MG63 (cell line): ENCODE measurements at places on chromosomes 12 and 14. TPM values are rescaled to one million over a fixed set of nuclear protein-coding genes. Genes with fewer than 3 reads are reported as not detected.

DNA sequence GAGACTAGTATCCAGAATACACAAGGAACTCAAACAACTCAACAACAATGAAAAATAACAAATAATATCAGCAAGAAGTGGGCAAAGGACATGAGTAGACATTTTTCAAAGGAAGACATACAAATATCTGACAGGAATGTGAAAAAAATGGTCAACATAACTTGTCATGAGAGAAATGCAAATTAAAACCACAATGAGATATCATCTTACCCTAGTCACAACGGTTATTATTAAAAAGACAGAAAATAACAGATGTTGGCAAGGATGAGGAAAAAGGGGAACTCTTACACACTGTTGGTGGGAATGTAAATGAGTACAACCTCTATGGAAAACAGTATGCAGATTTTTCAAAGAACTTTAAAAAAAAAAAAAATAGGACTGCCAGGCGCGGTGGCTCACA lies 20.4 kb downstream of the VWF start:
- no peak for DNase-seq

DNA sequence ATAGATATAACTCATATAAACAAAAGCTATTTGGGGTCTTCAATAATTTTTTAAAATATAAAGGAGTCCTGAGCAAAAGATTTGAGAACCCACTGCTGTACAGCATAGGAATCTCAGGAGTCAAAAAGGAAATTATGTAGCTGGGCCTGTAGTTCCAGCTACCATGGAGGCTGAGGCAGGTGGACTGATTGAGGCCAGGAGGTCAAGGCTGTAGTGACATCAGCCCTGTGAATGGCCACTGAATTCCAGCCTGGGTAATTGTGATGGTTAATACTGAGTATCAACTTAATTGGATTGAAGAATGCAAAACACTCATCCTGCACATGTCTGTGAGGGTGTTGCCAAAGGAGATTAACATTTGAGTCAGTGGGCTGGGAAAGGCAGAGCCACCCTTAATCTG lies 10.5 kb downstream of the CERS5 start:
- DNase-seq = no peak

DNA sequence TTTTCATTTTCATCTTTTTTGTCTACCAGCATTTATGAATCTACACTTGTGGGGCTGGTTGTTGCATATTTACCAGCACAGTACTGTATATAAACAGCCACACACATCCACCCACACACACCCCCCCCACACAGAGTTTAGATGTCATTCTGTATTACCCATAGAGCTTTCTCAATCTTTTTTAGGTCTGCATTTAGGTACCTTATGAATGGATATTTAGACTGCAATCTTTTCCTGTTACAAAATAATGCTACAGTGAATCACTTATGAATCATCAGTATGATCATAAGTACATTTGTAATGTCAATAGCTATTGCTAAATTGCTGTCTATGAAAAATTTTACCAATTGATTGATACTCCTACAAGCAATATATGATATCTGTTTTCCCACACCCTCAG lies 67.3 kb upstream of the STK38L start:
- peak; percentile 45 for DNase-seq

- no peak for DNase-seq
These were observed 95.4 kb upstream of the SFSWAP start for GRCh38 chr12:131615326-131616042.

DNA sequence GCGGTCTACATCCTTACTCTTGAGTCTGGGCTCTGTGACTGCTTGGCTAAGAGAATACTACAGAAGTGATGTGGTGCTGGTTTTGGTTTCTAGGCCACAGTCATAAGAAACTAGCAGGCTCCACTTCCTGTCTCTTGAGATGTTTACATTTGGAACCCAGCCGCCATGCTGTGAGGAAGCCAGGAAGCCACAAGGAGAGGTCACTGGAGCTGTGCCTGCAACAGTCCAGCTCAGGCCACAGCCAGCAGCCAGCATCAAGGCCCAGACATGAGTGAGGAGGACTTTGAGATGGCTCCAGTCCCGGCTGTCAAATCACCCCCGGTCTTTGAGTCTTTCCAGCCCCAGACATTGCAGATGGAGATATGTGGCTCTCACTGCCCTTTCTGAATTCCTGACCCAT lies 12.9 kb upstream of the FAM181A start:
- peak; percentile 32 for DNase-seq

- DNase-seq = no peak
These were observed 26.6 kb downstream of the ASCL4 start for GRCh38 chr12:107801150-107801549.

DNA sequence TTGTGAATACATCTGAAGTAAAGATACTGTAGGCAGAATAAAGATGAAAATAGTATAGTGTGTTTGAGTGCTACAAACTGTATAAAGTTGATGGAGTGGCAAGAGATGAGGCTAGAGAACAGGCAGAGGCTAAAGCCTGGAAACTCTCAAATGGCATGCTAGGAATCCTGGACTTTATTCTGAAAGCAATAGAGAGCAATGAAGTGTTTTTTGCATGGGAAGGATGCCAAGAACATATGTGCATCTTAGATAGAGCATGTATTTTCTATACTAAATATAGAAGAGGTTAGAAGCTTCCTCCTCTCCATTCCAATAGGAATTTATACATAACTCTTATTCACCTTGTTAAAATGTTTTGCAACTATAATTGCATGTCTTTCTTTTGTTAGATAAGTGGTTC lies 86.3 kb upstream of the TMTC2 start:
- DNase-seq = no peak

Gene NGB
- not detected in 2 replicates for total RNA-seq

Gene IRAK4
- total RNA-seq = 13.6 and 25.9 TPM in 2 replicates

Gene TOMM20L
- total RNA-seq = not detected in 2 replicates

GRCh38 chr12:92290886-92291285 lies 145.2 kb upstream of the BTG1 start:
- DNase-seq = no peak

Gene TMEM116
- total RNA-seq = 6.7 and 8.2 TPM in 2 replicates

Gene PSMA6
- 302 and 372 TPM in 2 replicates for total RNA-seq

Gene DNAJC22
- total RNA-seq = 3.1 and 6.5 TPM in 2 replicates

DNA sequence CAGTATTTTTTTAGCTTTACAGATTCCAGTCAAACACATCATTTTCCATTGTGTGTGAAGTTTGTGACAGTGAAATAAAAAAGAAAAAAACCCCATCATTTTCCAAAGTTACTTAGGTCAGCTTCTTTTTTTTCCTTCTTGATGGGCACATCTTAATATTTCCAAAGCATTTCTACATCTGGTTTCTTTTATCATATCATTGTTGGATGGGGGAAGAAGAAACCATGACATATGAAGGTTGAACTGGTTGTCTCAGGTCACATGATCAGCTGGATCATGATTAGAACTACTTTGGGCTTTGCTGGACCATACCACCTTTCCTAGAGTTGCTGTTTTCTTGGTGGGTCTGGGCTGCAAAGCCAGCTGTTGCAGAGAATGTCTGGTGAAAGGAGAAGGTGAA lies 59.8 kb downstream of the FOS start:
- DNase-seq = no peak

- no peak for DNase-seq
These were observed 12.1 kb downstream of the TRAF3 start for GRCh38 chr14:102789349-102789748.

DNA sequence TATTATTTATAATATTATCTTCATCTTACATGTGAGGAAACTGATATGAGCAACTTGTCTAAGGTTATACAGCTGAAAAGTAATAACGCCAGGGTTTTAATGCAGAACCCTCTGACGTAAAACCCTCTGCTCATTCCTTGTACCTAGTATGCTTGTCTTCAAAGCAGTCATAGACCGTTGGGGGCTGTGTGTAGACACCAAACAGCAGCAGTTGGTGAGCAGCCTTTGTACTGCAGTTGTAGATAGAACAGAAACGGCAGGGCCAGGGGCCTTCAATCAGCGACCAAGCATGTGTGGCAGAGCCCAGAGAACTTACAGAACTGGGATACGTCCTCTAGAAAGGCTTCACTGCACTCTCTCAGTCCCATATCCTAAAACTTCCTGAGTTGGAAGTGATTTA lies 28.1 kb downstream of the EVL start:
- DNase-seq = no peak

DNA sequence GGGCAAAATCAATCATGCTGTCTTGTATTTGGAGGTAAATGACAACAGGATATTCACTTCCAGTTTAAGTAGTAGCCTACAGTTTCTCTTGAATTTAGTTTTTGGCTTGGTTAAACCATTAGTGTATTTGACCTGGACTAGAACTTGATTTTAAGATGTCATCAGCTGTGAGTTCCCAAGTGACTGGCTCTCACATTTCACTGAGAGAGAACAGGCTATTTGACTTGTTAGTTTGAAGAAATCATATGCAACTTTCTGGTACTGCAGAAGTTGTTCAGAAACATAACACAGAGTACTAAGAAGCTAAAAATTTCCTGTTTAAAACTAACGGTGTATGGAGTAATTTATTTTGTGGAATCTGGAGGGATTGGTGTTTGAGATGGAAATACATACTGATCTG lies 22.3 kb downstream of the MNAT1 start:
- DNase-seq = no peak

DNA sequence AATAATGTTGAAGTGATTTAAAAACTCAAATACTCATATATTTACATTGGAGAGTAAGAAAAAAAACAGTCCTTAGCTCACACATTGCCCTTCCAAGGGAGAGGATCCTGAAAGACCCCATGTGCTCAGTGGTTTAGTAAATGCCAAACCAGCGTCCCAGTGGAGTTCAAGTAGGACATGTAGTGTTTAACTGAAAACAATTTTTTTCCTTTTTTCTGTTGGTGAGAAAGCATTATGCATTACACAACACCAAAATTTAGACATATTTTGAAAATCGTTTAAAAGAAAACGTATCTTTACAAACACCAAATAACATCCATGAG lies 33.6 kb downstream of the UBR7 start:
- DNase-seq = no peak

DNA sequence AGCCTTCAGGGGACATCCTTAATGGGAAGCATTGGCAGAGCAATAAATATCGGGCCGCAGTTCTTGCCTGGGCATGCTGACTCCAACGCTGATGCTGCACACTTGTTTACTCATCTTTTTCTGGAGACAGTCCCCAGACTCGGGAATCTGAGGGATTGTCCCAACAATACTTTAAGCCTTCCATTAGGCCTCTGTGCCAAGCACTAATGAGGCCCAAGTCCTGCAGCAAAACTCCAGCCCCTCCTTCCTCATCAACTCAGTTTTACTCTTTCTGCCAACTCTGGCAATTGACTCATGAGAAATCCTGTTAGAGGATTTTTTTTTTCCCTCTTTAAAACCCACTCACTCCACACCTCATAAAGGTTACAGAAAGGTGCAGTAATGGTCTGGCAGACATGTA lies 233.4 kb upstream of the PELI2 start:
- DNase-seq = peak; percentile 58

- DNase-seq = no peak
These were observed 78.5 kb downstream of the ST8SIA1 start for GRCh38 chr12:22256041-22256441.

Gene KLRB1
- total RNA-seq = not detected in 2 replicates

Gene HOTAIR
- total RNA-seq = 4.2 and 4.5 TPM in 2 replicates

Gene NTS
- not detected in 2 replicates for total RNA-seq

Gene RDH12
- total RNA-seq = 0.07 and 0.20 TPM in 2 replicates

DNA sequence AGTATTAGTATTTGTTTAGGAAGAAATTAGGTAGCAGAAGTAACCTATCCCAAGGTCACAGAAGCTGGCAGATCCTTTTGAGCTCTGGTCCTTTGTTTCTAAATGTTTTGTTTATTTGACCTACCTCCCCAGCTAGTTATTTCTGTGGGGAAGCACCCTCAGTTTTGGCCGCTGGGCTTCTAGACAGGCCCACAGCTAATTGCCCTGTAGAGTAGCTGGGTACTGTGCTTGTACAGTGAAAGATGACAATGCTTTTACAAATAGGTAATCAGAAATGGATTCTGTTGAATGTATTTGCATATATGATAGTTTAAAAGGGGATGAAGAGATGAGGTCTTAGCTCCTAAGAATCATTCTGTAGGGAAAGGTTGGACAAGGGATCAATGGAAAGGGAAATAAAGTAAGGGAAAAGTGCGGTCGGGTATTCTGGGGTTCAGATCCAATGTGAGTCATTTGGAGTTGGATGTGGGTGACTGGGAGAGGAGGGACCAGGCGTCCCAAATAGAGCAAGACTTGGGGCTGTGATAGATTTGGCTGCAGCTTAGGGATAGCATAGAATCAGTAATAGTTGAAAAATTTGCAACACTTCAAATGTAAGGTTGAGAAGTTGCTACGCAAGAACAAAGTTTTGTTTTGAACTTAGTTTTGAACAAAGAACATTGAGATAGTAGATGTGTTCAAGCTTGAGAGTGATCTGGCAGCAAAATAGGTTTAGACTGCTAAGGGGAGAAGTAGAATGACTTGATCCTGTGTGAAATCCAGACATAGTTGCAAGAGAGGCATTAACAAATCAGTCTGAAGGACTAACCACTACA lies 3.6 kb downstream of the NUDT4 start:
- DNase-seq = no peak

Gene KSR2
- total RNA-seq = not detected in 2 replicates

Gene SIX6
- not detected in 2 replicates for total RNA-seq

DNA sequence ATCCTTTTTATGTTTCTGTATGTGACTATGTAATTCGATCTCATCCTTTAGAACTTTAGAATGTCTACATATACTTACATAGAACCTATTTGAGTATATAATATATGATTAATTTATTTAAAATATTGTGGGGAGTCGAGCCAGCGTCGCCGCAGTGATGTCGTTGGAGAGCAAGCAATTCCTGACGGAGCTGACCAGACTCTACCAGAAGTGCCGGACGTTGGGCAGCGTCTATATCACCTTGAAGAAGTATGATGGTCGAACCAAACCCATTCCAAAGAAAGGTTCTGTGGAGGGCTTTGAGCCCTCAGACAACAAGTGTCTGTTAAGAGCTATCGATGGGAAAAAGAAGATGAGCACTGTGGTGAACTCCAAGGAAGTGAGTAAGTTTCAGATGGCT lies 6.4 kb upstream of the CD27 start:
- DNase-seq = no peak

Gene KRT78
- total RNA-seq = not detected in 2 replicates

- DNase-seq = no peak
These were observed 143.5 kb downstream of the SSPN start for GRCh38 chr12:26338586-26339572.

Gene GYS2
- not detected in 2 replicates for total RNA-seq

Gene TMEM260
- 2.4 and 3.2 TPM in 2 replicates for total RNA-seq
